Transverse colon (tissue), 4 donors: ENCODE measurements at places on chromosomes 5 and 9. TPM values are rescaled to one million over a fixed set of nuclear protein-coding genes. Genes with fewer than 3 reads are reported as not detected.

Gene GDNF
- total RNA-seq: 0.80 TPM

Gene RELL2
- total RNA-seq: 9.0 TPM

Gene SPATA6L
- total RNA-seq: 5.5 TPM

Gene GCNT1
- 52.0 TPM for total RNA-seq

Gene TMED9
- total RNA-seq: 85.9 TPM

Gene MLANA
- total RNA-seq: not detected

Gene NEK6
- 21.0 TPM for total RNA-seq

Gene GFRA3
- total RNA-seq: 0.48 TPM

Gene NUTM2F
- not detected for total RNA-seq

Gene CENPK
- 2.0 TPM for total RNA-seq

Gene CD274
- total RNA-seq: not detected
